ENCODE measurements at places on chromosomes 7 and 10. TPM values are rescaled to one million over a fixed set of nuclear protein-coding genes. Genes with fewer than 3 reads are reported as not detected.

Gene HOXA1
- total RNA-seq = 0.39 TPM

Gene AKR1D1
- not detected for total RNA-seq

Gene ASZ1
- total RNA-seq = not detected

Gene CYP2C19
- not detected for total RNA-seq

Gene HOXA10
- total RNA-seq = 39.3 TPM

Gene AOC1
- not detected for total RNA-seq

Gene GAD2
- not detected for total RNA-seq

DNA sequence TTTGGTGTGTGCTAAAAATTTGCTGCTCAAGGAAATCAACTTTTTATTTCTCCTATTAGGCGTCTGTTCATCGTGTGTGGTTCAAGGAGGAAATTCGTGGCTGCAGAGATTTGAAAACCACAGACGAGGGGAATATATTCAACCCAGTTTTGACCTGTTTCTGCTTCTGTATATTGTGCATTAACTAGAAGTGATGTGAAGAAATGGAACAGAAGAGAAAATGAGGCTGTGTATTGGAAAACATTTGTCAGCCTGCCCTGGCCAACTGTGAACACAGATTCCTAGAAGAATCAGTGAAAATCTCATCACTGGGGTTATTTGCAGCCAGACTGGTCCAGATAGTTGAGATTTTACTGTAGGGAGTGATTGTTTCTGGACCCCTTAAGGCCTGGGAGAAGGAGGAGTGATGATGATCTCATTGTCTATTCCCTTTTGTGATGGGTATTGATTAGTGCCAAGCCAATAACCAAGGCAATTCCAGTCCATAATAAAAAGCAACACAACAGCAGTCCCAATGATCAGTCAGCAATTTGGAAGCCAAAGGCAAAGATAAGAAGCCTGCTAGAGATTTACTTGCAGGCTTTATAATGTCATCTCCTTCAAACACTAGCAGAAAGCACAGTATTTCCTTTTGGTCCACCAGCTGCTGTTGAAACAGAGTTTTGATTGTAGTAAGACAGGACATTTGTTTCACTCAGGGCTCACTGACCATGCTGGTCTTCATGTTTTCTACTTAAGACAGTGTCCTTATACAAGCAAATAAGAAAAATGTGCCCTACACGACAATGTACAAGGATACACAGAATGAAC lies 339.4 kb downstream of the PRPF18 start:
- no peak for DNase-seq
- H3K36me3 ChIP-seq = peaks cover 2% of the 10 kb centered on the region
- peaks cover 59% of the 10 kb centered on the region for H3K4me1 ChIP-seq
- no peaks in the 10 kb centered on the region for H3K27me3 ChIP-seq

DNA sequence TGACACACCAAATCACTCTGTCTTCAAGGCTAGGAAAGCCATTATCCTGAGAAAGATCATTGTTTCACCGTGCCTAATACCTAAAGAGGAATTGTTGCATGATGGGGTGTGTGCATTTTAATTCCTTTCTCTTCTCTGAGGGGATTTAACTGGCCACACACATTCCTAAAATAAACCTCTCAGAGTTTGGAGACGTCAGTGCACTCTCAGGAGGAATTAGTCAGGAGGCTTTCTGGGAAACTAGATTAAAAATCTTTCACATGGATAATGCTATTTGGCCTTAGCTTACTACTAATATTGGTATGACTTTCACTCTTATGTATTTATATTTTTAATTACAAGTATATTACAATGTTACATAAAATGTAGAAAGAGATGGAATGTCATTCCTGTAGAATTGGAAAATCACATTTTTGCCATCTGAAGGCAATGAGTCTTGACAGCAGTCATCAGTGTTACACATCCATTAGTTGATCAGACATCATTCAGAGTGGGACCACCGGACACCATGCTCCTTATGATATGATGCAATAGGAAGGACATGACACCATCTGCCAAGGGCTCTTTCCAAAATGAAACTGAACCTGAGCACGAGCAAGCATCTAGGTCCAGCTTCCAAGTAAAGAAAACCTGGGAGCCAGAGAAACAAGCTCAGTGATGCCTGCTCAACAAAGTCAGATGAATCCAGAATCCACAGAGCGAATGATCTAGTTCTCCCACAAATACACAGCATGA lies 43.1 kb upstream of the TMEM273 start:
- H3K36me3 ChIP-seq = no peaks in the 10 kb centered on the region
- H3K27ac ChIP-seq = no peak overlapping the region
- H3K4me3 ChIP-seq = no peak overlapping the region
- H3K27me3 ChIP-seq = peaks cover 22% of the 10 kb centered on the region
- no peak for DNase-seq
- H3K4me1 ChIP-seq = no peaks in the 10 kb centered on the region

- no peak overlapping the region for H3K27ac ChIP-seq
- peaks cover 30% of the 10 kb centered on the region for H3K27me3 ChIP-seq
- peaks cover 19% of the 10 kb centered on the region for H3K4me1 ChIP-seq
- no peak for DNase-seq
Measured at GRCh38 chr10:46226232-46226631, 60.6 kb upstream of the ANTXRL start.

- H3K27me3 ChIP-seq = no peaks in the 10 kb centered on the region
- peaks cover 43% of the 10 kb centered on the region for H3K4me1 ChIP-seq
- H3K4me3 ChIP-seq = no peak overlapping the region
- no peak overlapping the region for H3K27ac ChIP-seq
- H3K36me3 ChIP-seq = no peaks in the 10 kb centered on the region
Measured at GRCh38 chr7:15757041-15758000, 70.8 kb upstream of the MEOX2 start.

DNA sequence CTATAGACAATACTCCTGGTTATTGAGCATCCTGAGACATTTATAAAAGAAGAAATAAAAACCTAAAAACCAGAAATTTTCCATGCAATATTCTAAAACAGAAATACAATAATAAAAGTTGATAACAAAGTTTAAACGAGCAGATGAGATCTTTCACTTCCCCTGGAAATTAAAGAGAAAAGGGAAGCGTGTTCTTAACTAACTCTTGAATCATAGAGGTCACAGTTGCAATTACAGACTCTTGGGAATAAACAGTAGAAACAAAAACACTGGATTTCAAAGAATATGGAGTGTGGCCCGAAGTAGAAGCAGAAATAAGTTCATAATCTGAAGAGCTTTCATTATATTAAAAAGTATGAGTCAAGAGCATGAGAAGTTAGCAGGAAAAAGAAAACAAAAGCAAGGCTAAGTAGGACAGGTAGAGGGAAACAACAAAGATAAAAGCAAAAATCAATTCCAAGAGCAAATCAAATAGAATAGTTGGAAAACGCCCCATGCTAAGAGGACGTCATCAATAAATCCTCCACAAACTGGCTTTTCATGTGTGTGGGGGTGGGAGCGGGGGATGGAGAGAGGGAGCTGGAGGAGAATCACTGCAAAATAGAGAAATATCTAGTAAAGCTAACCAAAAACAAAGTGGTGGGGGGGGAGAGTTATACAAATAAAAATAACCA lies 55.2 kb upstream of the C10orf71 start:
- DNase-seq = no peak
- H3K27ac ChIP-seq = no peak overlapping the region
- H3K4me1 ChIP-seq = no peaks in the 10 kb centered on the region

DNA sequence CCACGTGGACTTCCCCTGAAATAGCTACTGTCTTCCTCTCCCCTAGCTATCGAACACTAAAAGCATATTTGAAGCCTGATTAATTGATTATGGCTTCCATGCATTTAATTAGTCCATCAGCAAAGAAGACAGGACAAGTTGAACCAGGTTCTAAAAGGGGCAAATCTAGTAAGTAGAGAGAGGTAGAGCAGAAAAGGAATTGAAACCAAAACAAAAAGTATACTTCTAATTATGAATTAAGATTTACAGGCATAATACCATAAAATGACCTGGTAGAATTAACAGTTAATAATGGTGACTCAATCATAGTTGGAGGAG lies 393 bp upstream of the DNAJC1 start:
- DNase-seq = no peak
- H3K36me3 ChIP-seq = no peaks in the 10 kb centered on the region
- peaks cover 20% of the 10 kb centered on the region for H3K4me1 ChIP-seq
- peak overlapping the region; percentile 56 for H3K27ac ChIP-seq
- H3K27me3 ChIP-seq = peaks cover 6% of the 10 kb centered on the region
- H3K4me3 ChIP-seq = peak overlapping the region; percentile 94

- DNase-seq = peak; percentile 69
- H3K4me3 ChIP-seq = peak overlapping the region; percentile 19
- H3K36me3 ChIP-seq = no peaks in the 10 kb centered on the region
- H3K27ac ChIP-seq = peak overlapping the region; percentile 64
- no peaks in the 10 kb centered on the region for H3K27me3 ChIP-seq
Measured at GRCh38 chr10:18607503-18608378, 43.6 kb downstream of the NSUN6 start.

GRCh38 chr7:99740573-99741440 lies 5.8 kb upstream of the CYP3A7 start:
- no peak overlapping the region for H3K27ac ChIP-seq
- H3K4me3 ChIP-seq = no peak overlapping the region
- peak; percentile 74 for DNase-seq
- peaks cover 26% of the 10 kb centered on the region for H3K4me1 ChIP-seq

GRCh38 chr7:36686499-36686898 lies 37.8 kb downstream of the AOAH start:
- H3K27me3 ChIP-seq = no peaks in the 10 kb centered on the region
- DNase-seq = no peak
- H3K4me3 ChIP-seq = no peak overlapping the region
- H3K27ac ChIP-seq = no peak overlapping the region

GRCh38 chr7:130874071-130874915 lies 140.3 kb upstream of the KLF14 start:
- H3K36me3 ChIP-seq = peaks cover 95% of the 10 kb centered on the region
- H3K27ac ChIP-seq = peak overlapping the region; percentile 80
- peaks cover 100% of the 10 kb centered on the region for H3K4me1 ChIP-seq
- DNase-seq = no peak
- peaks cover 83% of the 10 kb centered on the region for H3K27me3 ChIP-seq

GRCh38 chr10:99844433-99844955 lies 62.1 kb downstream of the ABCC2 start:
- no peak for DNase-seq
- H3K27ac ChIP-seq = no peak overlapping the region
- no peaks in the 10 kb centered on the region for H3K27me3 ChIP-seq
- H3K36me3 ChIP-seq = no peaks in the 10 kb centered on the region

- no peaks in the 10 kb centered on the region for H3K4me1 ChIP-seq
- no peaks in the 10 kb centered on the region for H3K36me3 ChIP-seq
- H3K27me3 ChIP-seq = no peaks in the 10 kb centered on the region
- no peak overlapping the region for H3K4me3 ChIP-seq
Measured at GRCh38 chr10:83617692-83618545, 521.4 kb upstream of the GHITM start.

DNA sequence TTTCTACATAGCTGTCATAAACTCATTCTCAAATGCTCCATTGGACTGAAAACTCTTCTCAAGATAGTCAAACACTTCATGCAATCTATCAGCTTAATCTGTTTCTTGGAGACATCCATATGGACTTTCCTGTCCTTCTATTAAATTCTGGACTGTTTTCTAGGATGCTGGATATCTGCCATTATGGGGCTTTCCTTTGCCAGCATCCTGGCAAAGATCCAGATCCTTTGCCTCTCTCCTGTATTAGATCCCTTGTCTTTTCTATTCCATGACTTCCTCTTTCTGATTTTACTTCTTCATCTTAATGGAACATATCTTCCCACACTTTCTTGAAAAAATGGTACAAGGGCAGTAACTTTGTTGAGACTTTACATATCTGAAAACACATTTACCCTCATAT lies 35.9 kb upstream of the SKAP2 start:
- no peak overlapping the region for H3K4me3 ChIP-seq
- peaks cover 2% of the 10 kb centered on the region for H3K27me3 ChIP-seq
- no peak overlapping the region for H3K27ac ChIP-seq
- DNase-seq = no peak

DNA sequence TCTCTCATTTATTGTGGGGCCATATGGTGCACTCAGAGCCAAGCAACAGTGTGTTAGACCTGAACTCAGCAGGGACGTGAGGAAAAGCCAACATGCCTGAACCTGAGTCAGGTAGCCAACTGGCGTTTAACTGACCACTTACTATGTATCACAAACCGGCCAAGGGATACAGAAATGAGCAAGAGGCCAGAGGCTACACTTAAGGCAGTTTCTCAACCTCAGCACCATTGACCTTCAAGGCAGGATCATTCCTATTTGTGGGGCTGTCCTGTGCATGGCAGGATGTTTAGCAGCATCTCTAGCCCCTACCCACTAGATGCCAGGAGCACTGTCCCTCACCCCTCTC lies 103.5 kb upstream of the NANOS1 start:
- no peak overlapping the region for H3K27ac ChIP-seq
- no peaks in the 10 kb centered on the region for H3K4me1 ChIP-seq
- H3K4me3 ChIP-seq = no peak overlapping the region
- peaks cover 19% of the 10 kb centered on the region for H3K27me3 ChIP-seq
- no peak for DNase-seq

- peak overlapping the region; percentile 70 for H3K27ac ChIP-seq
- H3K36me3 ChIP-seq = peaks cover 32% of the 10 kb centered on the region
- peak; percentile 74 for DNase-seq
- peak overlapping the region; percentile 32 for H3K4me3 ChIP-seq
- H3K4me1 ChIP-seq = peaks cover 39% of the 10 kb centered on the region
Measured at GRCh38 chr7:77687100-77687746, 9.0 kb upstream of the RSBN1L start.

DNA sequence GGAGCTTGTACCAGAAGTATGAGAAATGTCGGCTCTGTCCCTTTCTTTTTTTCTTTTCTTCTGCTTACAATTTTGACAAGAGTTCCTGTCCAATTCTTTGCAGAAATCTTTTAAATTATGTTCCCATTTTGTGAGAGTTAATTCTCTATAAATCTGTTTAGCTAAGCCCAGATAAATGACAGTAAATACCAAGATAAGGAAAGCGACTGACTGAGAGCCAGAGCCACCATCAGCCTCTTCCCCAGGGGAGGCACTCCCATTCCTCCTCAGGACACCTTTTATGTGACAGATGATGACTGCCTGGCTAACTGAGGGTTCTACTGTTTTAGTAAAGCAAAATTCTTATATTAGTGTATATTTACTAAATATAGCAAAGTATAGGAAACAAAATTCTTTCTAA lies 6.9 kb upstream of the GGCT start:
- H3K4me1 ChIP-seq = no peaks in the 10 kb centered on the region
- peaks cover 4% of the 10 kb centered on the region for H3K27me3 ChIP-seq
- H3K27ac ChIP-seq = no peak overlapping the region
- H3K4me3 ChIP-seq = no peak overlapping the region
